ENCODE measurements at places on chromosomes 7 and 10.

DNA sequence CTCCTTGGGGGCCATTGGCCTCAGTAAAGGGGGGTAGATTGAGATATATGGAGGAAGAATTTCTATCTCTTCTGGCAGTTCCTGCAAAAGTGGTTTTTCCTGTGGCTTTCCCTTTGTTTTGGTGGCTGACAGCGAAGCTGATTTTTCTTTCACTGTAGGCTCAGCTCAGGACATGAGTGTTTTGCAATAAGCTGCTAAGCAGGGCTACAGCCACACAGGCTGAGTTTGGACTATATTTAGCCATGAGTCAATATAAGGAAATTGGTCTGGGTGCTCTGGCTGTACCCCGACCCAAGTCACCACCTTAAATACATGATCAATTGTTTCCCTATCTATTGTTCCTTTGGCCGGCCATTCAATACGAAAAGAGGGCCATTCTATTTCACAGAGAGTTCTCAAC lies 212.7 kb upstream of the KCND2 start:
- no peak for DNase-seq

GRCh38 chr7:119572541-119572940 lies 700.4 kb upstream of the KCND2 start:
- DNase-seq: no peak

DNA sequence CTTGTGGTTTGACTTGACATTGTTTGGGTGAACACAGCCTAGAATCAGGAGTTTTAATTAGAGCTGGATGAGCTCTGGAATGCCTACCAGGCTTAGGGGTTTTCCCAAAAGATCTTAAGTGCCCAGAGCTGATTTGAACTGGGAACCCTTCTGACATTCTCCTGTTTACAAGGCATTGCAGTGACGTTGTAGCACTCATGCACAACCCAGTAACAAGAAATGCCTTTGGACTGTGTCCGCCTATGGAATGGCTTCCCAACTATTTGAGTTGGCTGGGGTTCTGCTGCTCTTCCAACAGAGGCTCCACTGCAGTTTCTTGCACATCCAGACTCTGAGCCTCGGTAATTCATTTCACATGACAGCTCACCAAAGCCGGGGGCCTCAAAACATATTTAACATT lies 76.7 kb upstream of the MKX start:
- no peak for DNase-seq

DNA sequence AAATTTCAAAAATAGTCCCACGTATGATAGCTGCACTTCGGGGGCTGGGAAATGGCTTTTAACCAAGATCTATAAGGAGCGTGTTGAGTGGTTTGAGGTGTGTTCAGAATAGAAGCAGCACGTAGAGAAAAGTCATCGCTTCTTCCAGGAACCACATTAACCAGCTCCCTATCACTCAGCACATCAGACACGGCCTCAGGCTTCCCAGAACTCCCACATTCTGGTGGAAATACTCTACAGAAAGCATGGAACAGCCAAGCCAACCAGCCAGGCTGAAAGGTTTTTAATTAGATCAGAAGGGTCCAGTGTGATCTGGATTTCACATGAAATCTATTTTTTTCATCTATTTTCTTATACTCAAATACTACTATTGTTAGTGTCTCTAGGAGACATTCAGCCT lies 231.5 kb upstream of the NRP1 start:
- DNase-seq: no peak

DNA sequence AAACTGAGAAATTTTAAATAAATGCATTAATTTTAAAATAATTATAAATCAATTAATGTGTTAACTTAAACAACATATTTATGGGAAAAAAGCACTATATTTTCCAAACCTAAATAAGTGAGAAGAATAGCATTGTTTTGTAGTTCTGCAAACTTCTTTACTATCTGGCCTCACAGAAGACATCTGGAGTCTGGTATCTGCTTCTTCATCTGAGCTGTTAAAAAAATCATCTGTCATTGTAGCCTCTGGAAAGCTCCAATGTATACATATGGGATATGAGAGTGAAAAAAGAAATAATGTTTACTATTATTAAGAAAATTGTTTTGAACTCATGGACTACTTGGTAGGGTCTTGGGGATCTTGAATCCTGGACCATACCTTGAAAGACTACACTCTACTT lies 32.2 kb downstream of the CTTNBP2 start:
- no peak for DNase-seq

GRCh38 chr10:108385963-108386362 lies 1221.5 kb upstream of the SORCS1 start:
- DNase-seq: no peak

GRCh38 chr10:111037858-111038257 lies 39.0 kb upstream of the ADRA2A start:
- DNase-seq: no peak

DNA sequence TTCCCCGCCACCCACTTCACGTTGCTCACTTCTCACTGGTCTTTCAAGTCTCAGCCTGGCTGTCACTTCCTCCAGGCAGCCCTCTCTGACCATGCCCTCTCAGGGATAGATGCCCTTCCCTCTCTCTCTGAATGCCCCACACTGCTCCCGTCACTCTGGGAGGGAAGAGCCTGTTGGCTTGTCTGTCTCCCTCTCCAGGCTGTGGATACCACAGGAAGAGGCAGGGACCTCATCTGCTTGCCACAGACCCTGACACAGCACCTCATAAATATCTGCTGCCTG lies 93.1 kb downstream of the OAT start:
- peak; percentile 68 for DNase-seq

DNA sequence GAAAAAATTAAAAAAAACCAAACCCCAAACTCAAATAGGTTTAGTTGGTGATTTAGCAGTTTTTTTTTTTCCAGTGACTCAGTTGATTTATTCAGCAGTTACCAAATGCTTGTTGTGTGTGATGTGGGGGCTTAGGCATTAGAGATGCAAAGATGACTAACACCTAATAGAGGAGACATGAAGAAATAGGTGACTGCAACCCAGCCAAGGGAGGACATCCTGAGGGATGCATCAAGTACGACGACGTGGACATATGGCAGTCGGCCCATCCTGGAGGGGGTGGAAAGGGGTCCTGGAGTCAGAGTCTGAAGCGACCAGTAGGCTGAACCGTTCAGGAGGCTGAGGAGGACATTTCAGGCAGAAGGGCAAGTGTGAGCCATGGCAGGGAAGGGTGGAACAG lies 35.5 kb downstream of the LRMDA start:
- DNase-seq: peak; percentile 37

DNA sequence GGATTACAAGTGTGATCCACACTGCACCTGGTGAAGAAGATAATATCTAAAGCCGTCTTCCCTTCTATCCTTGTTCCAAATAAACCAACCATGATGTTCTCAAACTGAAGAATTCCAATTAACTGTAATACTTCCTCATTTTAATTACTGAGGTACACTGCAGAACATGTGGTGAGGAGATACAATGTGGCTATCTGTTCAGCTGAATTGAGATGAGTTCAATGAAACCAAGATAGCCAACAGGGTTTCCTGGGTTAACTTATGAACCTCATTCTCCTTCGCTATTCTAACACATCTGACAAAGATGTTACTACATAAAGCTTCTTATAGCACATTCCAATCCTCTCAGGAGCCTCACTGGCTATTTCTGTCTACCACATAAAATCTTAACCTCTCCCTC lies 75.5 kb downstream of the RAPGEF5 start:
- DNase-seq: no peak

- DNase-seq: no peak
Measured at GRCh38 chr7:122689346-122690109, 9.4 kb downstream of the RNF133 start.

DNA sequence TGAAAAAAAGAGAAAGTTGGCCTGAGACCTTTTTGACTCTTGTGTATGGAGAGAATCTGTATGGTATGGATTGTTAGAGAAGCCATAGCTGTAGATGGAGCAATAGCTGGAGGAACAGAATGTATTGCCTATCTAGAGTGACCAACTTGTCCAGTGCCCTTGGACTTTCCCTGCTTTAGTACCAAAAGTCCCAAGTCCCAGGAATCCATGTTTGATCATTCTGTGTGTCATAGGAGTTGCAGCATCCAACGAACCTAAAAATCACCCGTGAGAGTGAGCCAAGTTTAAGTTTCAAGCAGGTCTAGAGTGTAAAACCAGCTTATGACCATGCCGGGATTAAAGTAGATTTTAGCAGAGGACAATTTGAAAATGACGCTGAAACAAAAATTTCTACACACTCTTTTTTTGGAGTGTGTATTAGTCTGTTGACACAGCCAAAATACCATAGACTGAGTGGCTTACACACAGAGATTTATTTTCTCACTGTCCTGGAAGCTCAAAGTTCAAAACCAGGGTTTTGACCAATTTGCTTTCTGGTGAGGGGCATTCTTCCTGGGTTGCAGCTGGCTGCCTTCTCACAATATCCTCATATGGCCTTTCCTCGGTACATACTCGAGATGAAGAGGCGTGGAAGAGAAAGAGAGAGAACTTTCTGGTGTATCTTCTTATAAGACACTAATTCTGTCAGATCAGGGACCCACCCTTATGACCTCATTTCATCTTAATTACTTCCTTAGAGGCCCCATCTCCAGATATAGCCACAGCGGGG lies 36.9 kb upstream of the ZNF518A start:
- peak; percentile 43 for DNase-seq

DNA sequence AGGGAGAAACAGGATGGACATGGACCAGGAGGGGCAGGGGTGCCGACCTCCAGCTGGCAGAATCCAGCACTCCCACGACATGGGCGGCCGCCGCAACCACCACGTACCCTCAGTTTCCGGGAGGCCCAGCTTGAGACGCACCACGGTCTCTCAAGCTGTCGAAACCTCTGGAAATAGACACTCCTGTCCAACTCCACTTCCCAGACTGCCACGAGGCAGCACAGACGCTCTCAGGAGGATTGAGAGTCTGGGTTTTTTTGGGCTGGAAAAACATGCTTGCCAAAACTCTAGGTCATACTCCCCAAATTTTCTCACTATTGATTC lies 37.9 kb upstream of the PDGFA start:
- no peak for DNase-seq

GRCh38 chr10:36759141-36759805 lies 366.1 kb upstream of the ANKRD30A start:
- DNase-seq: no peak

DNA sequence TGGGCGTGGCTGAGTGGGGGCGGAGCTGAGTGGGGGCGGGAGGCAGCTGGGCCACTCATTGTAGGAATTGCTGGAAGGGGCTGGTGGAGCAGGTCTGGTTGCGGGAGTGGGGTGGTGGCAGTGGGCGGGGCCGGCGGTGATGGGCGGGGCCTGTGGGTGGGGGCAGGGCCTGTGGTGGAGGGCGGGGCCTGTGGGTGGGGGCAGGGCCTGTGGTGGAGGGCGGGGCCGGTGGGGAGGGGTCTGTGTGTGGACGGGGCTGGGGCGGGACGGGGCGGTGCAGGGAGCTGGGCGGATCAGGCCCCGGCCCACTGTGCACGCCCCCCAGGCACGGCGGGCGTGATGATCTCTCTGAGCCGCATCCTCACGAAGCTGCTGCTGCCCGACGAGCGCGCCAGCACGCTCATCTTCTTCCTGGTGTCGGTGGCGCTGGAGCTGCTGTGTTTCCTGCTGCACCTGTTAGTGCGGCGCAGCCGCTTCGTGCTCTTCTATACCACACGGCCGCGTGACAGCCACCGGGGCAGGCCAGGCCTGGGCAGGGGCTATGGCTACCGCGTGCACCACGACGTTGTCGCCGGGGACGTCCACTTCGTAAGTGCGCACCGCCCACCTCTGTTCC lies 14.0 kb downstream of the SLC29A4 start:
- DNase-seq: no peak

GRCh38 chr10:132078746-132079345 lies 13.1 kb downstream of the JAKMIP3 start:
- peak; percentile 2 for DNase-seq

DNA sequence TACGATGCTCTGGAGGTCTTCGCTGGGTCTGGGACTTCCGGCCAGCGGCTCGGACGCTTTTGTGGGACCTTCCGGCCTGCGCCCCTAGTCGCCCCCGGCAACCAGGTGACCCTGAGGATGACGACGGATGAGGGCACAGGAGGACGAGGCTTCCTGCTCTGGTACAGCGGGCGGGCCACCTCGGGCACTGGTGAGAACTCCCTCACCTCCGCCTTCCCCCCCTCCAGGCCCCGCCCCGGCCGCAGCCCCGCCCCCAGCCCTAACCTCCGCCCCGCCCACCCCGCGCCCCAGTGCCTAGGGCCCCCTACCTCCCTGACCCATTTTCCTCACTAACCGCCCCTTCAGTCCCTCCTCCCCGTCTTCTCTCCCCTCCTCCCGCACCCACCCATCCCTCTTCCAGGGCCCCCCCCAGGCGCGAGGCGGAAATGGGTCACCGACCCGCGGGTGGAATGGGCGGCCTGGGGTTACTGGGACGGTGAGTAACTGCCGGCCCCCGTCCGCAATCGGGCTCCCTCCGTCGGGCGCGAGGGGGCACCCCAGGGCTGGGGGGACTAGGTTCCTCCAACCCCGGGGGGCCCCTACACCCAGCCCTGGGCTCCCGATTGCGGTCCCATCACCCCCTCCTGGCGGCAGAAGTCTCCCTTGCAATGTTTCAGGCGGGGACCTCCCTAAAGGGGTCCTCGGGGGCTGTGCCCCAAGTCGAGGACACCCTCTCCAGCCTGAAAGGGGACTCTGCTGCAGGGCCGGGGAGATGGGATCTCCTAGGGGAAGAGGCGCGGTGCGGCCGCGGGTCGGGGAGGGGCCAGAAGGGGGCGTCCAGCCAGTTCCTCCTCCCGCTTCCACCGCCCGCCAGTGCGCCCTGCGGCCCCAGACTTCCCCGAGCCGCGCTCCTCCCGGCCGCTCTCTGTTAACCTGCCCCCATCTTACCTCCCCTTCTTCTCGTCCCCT lies 2.1 kb downstream of the PCOLCE start:
- peak; percentile 76 for DNase-seq

DNA sequence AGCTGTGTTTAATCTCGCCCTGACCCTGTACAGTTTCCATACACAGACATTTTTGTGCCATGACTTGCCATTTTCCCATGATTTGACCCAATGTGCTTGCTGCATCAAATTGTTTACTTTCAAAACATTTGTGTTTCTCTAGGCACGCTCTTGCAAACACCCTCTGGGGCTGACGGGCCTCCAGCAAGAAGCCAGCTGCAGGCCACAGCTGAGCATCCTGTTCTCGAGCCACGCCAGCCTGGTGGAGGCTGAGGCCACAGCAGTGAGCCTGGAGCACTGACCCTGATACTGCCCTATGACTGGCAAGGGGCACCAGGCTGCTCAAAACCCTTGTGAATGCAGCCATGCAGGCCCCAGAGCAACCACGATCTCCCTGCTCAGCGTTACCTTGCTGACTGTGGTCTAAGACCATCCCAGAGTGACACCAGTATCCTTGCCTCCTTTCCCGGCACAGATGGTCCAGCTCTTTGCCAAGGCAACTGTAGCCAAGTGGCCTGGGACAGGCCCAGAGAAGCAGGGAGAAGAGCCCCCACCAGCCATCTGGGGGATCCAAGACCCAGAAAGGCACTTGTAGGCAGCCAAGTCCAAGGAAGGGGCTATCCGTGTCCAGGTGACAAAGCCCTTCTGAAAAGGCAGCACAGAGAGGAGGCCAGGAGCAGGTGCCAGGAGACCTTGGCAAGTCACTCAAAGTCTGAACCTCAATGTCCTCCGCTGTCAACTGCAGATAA lies 78.5 kb downstream of the OAT start:
- DNase-seq: no peak

GRCh38 chr7:85928500-85928899 lies 715.2 kb upstream of the GRM3 start:
- no peak for DNase-seq
